ENCODE measurements at places on chromosomes 1 and 21. TPM values are rescaled to one million over a fixed set of nuclear protein-coding genes. Genes with fewer than 3 reads are reported as not detected.

The AVPR1B gene
- not detected for total RNA-seq

The PTCH2 gene
- 0.12 TPM for total RNA-seq

The CD53 gene
- total RNA-seq: 5.3 TPM

The ACTA1 gene
- total RNA-seq: 28,566 TPM

The APCS gene
- not detected for total RNA-seq

The ARHGAP29 gene
- 20.0 TPM for total RNA-seq

DNA sequence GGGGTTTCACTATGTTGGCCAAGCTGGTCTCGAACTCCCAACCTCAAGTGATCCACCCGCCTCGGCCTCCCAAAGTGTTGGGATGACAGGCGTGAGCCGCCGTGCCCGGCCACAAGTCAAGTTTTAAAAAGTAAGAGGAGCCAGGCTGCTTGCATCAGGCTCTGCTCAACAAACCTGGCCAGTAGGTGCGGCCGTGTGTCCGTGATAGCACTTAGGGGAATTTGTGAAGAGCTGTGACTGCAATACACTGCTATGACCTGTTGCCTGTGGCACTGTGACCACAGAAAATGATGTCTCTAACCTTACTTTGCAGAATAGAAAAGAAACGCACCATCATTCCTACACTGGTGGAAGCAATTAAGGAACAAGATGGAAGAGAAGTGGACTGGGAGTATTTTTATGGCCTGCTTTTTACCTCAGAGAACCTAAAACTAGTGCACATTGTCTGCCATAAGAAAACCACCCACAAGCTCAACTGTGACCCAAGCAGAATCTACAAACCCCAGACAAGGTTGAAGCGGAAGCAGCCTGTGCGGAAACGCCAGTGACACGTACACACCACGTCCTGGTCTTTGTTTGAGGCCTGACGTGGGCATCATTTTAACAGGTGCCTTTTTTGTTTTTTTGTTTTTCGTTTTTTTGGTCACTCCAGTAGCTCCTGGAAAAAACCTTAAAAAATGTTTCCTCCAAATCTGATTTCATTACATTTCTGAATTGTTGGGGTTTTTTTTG lies 16.7 kb downstream of the C1orf174 start:
- no peak for DNase-seq

DNA sequence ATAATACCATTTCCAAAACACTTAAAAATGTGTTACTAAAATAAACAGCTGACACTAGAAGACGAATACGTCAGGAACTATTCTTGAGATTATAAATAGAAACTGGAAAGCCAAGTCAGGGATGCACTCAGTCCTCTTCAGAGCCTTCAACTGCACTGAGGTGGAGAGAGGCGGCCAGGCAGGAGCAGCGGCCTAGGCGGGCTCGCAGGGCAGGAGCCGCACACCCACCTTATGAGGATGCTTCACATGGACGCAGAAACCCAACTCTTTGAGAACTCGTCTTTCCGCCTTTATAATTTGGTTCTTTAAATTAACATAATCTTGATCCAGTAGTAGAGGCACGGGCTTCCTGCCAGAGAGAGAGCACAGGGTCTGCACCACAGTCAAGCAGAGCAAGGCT lies 4.0 kb downstream of the CCNL2 start:
- DNase-seq: no peak

GRCh38 chr1:225881081-225881958 lies 860 bp downstream of the TMEM63A start:
- DNase-seq: peak; percentile 82

DNA sequence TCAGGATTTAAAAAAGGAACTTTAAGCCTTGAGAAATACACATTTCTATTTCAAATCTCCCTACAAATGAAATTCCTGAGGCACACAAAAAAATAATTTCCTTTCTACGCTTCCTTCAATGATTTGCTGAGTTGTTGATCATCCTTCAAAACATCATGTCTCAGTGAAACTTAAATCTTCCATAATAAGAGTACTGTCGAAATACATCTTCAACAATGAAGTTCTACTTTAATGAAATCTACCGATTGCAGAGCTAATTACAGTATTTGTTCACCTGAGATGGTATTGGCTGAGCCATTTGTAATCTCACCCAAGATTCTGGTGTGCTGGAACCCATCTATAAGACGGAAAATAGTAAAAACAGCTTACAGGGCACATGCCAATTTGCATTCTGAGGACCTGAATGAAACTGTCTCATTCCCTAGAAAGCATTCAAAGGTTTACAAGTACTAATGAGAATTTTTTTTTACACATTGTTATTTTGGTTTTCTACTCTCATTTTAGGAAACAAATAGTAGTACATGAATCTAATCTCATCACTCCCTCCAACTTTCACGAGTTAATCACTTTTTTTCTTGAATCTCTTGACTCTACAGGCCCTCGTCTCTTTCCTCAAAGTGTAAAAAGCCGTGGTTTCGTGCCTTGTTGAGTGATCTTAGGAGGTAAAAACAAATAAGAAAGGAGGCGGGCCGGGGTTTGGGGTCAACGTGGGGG lies 1.1 kb downstream of the CHML start:
- no peak for DNase-seq

DNA sequence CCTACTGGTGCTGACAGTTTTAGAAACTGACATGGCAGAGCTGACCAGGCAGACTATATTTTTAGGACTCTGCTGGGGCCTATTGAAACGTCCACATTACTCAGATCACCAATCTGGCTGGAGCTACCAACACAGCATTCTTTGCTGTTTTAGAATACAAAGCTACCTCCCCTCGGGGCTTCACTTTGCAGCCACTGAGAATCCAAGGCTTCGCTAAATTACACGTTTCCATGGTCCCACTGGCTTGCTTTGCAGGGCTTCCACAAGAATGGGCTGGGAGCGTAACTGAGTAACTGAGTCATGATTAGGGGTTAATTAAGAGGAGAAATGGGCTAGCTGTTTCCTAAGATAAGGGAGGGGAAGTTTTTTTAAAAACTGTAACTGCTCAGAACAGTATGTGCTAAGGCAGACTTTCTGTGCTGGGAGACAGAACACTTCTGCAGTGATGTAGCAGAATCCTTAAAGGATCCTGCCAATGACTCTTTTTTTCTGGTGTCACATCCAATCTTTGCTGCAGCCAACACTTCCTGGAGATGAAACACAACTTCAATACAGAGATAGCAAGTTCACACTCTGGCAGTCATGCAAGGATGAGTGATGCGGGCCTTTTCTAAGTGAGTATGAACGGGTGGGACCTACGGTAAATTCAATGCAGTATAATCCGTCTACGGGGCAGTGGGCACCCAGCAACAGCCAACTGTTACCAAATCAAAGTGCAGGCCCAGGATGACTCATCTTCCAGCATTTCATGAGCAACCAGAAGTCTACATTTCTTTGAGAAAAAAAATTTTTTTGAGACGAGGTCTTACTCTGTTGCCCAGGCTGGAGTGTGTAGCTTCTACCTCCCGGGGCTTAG lies 21.5 kb downstream of the NDUFS5 start:
- peak; percentile 57 for DNase-seq

DNA sequence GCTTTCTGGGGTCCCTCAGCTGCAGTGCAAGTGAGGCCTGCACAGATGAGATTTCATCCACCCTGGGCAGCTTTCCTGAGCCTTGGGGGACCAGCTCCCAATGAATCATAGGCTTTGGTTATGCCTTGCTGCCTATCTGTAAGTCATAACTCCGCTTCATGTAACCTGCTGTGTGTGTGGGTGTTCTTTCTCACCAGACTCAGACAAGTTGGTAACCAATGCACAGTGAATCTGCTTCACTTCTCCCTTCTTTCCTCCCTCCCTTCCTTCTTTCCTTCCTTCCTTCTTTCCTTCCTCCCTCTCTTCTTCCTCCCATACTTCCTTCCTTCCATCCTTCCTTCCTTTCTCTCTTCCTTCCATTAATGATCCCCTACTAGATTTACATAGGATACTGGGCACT lies 34.4 kb upstream of the PSMB2 start:
- DNase-seq: no peak

- no peak for DNase-seq
Observed at GRCh38 chr1:44262414-44262813, 49.1 kb downstream of the DMAP1 start.

DNA sequence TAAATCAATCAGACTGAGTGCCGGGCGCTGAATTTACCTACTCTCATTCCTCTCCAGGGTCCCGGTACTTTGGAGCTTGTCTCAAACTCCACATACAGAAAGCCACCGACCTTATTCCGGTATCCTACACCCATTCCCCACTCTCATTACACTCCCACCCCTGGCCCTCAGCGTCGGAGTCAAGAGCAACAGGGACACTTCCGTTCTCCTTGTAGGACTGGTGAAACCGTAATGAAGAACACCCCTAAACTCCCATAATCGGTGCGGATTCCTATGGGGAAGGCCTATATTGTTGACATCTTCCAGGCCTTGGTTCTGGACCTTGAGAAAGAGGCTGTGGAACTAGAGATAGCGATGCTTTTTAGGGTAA lies 798 bp downstream of the ZBED6 start:
- no peak for DNase-seq

- DNase-seq: no peak
Observed at GRCh38 chr1:205687242-205687641, 6.9 kb upstream of the SLC45A3 start.

- no peak for DNase-seq
Observed at GRCh38 chr1:202159534-202160371, 649 bp downstream of the PTPN7 start.

- DNase-seq: no peak
Observed at GRCh38 chr1:113035086-113035485, 37.9 kb upstream of the LRIG2 start.

DNA sequence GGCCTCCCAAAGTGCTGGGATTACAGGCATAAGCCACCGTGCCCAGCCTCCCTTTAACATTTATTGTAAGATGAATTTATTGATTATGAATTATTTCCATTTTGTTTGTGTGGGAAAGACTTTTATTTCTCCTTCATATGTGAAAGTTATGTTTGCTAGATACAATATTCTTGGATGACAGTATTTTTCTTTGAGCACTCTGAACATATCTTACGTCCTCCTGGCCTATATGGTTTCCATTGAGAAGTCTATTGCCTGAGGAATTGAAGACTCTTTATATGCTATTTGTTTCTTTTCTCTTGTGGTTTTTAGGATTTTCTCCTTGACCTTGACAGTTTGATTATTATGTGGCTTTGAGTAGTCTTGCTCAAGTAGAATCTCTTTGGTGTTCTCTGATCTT lies 26.8 kb upstream of the HLX start:
- DNase-seq: no peak

DNA sequence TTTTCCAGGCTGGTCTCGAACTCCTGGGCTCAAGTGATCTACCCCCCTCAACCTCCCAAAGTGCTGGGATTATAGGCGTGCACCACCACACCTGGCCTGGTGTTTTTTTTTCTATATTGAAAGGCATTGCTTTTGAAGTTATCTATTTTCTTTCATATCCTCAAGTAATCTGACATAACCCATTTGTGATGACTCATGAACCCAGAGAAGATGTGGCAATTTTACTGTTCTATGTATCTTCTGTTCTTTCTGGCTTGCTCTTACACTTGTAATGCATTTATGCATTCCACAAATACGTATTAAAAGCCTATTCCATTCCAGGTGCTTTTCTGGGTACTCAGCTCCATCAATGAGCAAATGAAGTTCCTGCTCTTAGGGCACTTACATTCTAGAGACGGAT lies 29.9 kb upstream of the ERRFI1 start:
- DNase-seq: no peak

GRCh38 chr1:19309123-19309813 lies 2.7 kb downstream of the AKR7A2 start:
- no peak for DNase-seq

GRCh38 chr21:45340515-45340914 lies 52.8 kb upstream of the POFUT2 start:
- DNase-seq: no peak

DNA sequence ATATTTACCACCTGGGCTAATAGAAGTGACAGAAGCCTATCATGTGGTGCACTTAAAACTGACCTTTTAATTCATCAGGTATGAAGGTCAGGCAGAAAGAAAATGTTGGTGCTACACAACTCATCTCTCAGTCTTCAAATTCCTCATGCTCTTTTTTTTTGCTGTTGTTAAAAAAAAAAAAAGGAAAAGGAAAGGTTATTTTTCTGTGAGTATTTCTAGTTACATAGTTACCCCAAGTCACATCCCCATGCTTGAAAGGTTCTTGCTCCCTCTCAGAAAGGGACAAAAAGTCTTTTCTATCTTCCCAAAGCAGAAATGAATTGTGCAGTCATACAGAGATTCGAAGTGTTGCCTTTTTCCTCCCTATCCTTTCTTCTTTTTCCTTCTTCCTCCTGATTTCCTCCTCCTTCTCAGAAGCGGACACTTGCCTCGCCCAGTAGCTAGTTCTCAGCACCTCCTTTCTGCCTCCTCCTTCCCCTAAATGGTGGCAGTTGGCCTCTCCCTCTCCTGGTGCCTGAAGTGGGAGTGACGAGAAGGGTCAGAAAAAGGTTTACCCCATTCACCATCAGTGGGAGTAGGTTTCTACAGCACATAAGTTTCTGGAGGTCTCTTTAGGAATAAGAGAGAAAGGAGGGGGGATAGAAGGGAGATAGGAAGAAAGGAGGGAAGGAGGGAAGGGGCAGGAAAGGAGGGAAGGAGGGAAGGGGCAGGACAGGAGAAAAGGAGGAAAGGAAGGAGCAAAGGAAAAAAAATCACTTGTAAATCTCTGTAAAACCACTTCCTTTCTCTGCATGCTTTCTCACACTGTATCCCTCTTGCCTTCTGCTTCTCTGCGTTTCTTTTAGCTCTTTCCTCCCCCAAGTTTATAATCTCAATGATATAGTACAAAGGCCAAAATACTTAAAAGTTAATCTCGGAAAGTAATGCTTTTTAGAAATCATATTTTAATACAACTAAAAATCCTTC lies 20.4 kb upstream of the C1orf105 start:
- DNase-seq: no peak

- no peak for DNase-seq
Observed at GRCh38 chr1:60916906-60917305, 165.5 kb upstream of the NFIA start.

- DNase-seq: no peak
Observed at GRCh38 chr1:115220340-115221270, 117.4 kb downstream of the NGF start.

GRCh38 chr1:65490231-65491009 lies 70.0 kb downstream of the LEPR start:
- no peak for DNase-seq

DNA sequence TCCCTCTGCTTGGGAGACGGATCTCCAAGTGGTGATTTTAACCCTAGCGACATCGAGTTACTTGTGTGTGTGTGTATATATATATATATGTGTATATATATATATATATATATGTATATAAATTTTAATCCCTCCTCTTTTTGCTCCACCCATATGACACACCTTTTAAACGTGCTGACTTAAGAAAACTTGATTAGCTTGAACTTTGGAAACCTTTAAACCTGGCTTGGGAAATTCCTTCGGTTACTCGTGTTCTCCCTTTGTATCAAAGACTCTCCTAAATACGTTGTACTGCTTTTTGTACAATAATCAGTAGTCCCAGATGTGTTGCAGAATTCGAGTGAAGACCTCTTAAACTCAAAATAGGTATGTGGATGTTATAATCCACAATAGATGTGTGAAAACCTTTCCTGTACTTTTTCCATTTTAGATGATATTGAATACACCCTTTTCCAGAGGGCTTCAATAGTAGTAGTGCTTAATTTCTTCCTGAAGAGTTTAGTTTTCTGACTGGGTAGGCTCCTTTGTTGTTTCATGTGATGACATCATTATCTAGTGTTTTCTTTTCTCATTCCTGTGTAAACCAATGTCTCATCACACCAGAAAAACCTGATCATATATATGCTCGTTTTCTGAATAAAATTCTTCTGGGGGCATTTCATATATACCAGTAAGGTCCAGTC lies 1.4 kb downstream of the RNF11 start:
- no peak for DNase-seq

- no peak for DNase-seq
Observed at GRCh38 chr1:26278724-26279455, 996 bp upstream of the SH3BGRL3 start.

All from psoas muscle (tissue), 8 donors.